ENCODE measurements at places on chromosomes 2 and 18.

GRCh38 chr2:200378652-200379290 lies 72.3 kb downstream of the SPATS2L start:
- DNase-seq = no peak

- no peak for DNase-seq
Observed at GRCh38 chr2:102839668-102840388, 78.0 kb downstream of the TMEM182 start.

DNA sequence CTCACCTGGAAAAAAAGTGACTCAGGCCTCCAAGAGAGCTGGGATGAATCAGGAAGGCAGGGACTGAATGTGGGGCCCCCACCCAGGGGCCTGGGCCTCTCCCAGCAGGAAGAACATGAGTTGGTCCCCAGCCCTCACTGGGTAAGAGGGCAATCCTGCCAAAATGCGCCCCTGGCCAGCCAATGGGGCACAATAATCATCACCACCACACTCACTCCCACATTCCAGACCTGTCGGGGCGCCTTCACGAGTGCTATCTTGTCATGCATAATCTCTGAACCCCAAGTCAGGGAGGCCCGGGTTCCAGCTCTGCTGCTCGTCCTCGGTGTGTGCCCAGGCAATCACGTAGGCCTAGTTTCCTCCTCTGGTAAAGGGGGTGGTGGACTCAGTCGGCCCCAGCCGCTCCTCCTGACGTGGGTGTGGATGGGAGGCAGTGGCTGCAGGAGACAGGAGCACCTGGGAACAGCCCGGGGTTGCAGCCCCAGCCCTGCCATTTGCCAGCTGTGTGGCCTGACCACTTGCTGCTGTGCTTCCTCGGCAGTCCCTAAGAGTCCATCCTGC lies 115.1 kb downstream of the CYP26B1 start:
- no peak for DNase-seq

DNA sequence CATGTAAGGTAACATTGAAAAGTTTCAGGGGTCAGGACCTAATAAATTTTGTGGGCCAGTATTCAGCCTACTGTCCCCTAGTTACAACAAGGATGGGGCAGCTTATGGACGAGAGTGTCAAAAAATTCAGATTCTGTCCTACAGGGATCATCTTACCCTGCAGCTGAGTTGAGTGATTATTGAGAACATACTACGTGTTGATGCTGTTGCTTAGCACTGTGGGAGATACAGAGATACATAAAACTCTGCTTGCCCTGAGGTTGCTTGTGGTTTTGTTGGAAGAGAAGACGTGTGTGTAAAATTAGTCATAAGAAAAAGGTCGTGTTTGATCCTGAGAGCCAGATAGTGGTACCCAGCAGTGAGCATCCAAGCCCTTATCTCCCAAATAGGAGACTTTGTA lies 253.2 kb downstream of the NEDD4L start:
- no peak for DNase-seq

DNA sequence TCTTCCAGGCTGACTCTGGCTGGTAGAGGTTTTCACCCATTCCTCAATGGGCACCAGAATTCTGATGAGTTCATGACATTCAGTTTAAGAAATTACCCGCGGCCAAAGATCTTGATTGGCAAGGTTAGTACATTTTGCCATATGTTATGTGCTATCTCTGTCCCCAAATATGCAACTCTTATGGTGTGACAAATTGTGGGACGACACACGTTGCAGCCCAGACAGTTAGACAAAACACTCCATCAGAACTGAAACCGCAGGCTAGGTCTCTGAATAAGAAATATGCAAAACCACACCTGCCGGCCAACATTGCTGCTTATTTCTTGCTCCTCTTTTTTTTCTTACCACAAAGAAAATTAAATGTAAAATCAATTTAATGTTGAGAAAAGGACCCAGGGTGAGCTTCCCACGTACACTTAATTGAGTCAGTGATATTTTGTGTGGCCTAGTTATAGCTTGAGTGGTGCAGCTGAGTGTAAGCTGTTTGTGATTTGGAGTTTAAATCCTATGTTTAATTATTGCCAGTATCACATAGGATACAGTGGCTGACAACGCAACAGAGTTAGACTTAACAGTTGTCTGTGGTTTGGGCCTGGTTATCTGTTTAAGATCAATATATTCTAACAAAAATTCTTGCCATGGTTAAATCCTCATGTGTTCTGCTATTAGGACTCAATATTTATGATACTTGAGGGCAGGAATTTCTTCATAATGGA lies 35.7 kb upstream of the LTBP1 start:
- DNase-seq = no peak

GRCh38 chr2:143205106-143205764 lies 76.0 kb downstream of the ARHGAP15 start:
- DNase-seq = no peak

- no peak for DNase-seq
Observed at GRCh38 chr18:13457327-13457726, 238.8 kb downstream of the LDLRAD4 start.

DNA sequence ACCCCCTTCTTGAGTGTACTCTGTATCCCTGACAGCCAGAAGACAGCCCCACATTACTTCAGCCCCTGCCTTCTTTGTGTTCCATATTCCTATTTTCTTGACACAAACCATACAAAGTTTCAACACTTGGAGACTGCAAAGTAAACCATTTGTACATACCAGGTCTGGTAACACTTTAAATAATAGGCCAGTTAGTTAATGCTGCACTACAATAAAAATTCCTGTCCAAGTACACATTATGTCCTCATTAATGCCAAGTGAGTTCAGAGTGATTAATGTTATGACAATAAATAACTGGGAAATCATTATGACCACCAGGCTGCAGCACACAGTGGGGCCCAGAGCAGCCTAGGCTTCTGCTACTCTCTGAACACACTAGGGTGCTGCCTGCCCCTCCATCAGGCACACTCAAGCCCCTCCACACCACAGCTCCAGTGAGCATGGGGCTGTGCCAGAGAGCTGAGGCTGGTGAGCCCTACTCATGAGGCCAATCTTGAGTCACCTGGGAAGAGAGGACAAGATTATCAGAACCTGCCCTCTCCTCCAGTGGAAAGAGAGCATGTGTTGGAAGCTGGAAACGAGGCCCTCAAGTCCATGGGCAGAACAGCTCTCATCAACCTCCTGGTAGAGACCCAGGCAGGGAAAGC lies 138.7 kb downstream of the TTC32 start:
- DNase-seq = no peak
